ENCODE measurements at places on chromosomes 2 and 18.

GRCh38 chr2:41579806-41580205 lies 468.0 kb upstream of the PKDCC start:
- DNase-seq: no peak

- DNase-seq: no peak
These were observed 107.6 kb upstream of the OSR1 start for GRCh38 chr2:19465978-19466377.

DNA sequence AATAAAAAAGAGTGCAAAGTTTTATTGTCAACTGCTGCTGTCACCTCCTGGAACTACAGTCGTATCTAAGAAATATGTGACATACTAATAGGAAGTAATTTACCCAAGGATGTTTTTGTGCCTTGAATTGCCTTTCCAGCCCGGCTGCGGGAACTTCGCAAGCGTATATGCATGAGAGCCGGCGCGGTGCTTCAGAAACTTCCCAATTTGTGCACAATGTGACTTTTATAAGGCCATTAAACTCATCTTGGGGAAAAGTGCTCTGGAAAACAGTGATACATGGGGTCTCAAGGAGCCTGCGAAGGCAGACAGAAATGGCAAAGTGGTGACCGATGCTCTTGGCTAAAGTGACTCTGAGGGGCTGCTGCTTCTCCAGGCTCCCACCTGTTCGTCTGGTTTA lies 41.7 kb upstream of the CELF4 start:
- no peak for DNase-seq

DNA sequence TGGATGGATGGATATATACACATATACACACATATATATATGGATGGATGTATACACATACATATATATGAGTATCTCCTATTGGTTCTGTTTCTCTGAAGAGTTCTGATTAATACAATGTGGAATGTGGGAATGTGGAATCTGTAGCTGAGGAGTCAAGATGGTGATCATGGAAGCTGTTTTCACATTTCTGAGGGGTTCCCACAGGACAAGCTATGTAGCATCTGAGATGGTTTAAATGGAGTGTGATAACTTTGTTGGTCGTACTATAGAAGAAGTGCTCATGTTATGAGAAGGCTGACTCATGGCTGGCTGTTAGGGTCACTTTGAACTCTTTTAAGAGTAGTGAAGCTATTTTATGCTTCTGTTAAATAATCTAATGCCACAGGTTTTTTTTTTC lies 279.7 kb downstream of the MEIS1 start:
- no peak for DNase-seq

- DNase-seq: no peak
These were observed 128.5 kb downstream of the COPS8 start for GRCh38 chr2:237214030-237214675.

DNA sequence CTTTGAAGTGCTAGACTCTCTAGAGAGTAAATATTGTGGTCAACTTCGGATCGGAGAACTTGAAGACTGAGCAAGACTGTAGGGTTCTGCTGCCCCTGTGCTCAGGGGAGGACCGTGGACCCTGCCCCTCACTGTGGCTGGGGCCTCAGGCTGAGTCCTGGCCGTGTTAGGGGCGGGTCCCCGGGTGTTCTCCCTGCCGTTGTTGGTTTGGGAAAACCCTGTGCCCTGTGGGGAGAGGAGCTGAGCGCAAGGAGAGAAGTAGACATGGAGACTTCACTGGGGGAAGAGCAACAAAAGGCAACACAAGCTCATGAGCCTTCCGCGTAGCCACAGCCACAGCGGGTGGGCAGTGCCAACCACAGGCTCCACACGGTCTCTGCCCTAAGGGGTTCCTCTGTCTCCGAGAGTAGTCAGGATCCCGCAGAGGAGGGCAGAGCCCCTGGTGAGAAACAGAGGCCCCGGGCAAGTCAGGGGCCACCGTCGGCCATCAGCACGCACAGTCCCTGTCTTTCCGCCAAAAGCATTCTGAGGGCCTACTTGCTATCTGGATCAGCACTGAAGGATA lies 53.1 kb downstream of the NTSR2 start:
- no peak for DNase-seq

DNA sequence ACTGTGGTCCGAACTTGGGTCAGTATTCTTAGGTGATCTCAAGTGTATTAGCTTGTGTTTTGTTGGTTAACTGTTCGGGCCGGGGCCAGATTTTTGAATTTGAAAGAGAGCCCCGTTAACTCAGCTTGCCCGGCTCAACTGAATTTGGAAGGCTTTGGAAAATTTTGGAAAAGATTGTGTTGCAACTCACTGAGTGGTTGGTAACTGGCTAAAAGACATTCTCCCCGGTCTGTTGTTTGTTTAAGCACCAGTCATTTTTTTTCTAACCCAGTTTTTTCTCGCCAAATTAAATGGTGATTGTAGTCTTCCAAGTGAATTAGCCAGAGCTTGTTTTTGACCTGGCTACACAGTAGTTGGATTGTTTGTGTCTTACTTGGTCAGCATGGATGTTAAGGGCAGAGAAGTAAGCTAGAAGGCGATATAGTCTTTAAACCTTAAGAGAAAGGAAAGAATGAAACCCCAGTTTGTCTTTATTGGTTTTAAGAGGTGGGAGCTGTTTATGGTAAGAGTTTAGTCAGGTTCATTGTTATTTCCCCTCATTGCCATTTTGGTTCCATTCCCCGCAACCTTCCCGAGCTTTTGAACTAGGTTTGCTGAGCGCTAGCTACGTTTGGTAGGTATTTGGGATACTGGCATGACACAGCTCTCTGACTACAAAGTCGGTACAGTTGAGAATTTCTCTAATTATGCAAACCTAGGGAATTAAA lies 2.4 kb downstream of the MAP4K4 start:
- no peak for DNase-seq

GRCh38 chr2:118388771-118389170 lies 300.5 kb downstream of the INSIG2 start:
- no peak for DNase-seq

DNA sequence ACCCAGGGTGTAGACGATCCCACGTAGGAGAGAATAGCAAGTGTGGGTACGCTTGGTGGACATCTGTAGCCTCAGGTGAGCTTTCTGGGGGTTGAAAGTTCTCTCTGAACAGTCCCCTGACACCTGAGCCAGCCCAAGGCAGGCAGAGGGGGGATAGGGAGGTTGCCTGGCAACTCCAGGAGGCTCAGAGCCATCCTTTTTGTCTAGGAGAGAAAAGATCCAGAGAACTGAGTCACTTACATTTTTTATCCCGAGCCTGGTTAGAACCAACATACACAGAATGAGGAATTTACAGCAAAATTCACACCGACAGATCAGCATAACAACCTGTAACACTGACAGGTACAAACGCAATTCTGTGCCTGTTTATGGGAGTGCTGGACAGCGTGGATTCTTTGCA lies 113.2 kb downstream of the SH3BP4 start:
- no peak for DNase-seq

GRCh38 chr2:136765256-136766072 lies at the start of gene THSD7B:
Gene THSD7B (plus strand): TSS chr2:136765545. CDS start chr2:136882179, 116,634 bp downstream.
- DNase-seq: no peak

DNA sequence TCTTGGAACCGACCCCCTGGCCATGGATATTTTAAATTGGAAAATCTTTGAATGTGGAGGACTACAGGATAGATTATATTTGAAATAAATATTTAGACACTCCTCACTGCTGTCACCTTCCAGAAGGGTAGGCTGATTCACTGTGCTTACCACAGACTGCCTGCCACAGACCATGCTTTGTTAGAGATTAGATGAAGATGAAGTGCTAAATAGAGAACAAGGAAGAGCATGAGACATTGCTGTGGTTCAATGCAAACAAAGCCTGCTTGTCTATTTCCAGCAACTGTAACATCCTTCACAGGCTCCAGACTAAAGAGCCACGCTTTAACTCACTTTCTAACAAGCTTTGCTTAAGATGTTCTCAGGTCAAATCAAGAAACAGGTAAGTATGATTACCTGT lies 81.0 kb upstream of the TMEM17 start:
- no peak for DNase-seq

DNA sequence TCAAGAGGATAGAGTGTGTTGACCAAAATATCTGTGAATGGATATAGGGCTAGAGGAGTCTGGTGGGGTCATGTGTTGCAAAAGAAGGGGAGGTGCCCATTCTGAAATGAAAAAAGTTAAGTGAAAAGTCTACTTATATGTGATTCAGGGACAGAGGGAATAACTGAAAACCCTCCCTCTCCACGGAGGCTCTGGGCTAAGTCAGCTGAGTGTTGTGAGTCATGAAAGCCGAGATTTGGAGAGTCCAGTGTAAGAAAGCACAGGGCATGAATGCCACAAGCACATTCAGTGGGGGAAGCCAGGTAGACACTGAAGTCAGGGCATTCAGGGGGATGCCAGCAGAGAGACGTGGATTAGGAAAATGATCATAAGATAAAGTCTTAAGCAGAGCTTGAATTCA lies 871.9 kb downstream of the TSN start:
- no peak for DNase-seq

DNA sequence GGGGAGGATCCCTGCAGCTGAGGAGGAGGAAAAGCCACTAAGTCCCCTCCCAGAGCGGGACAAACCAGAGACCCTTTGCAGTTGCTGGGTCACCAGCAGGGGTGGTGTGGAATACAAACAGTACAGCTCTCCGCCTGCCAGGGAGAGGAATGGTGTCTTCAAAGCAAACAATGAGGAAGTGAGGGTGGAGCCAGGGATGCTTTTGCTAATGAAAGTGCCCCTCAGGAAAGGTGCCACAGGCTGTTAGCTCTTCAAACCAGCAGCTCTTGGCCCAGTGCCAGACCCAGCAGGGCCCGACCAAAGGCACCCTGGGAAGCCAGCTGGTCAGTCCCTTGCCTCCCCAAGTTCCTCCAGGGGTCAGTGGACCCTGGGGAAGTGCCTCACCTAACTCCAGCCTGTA lies 102.8 kb downstream of the HIBCH start:
- no peak for DNase-seq

GRCh38 chr2:75035444-75036353 lies 77.3 kb downstream of the POLE4 start:
- no peak for DNase-seq

DNA sequence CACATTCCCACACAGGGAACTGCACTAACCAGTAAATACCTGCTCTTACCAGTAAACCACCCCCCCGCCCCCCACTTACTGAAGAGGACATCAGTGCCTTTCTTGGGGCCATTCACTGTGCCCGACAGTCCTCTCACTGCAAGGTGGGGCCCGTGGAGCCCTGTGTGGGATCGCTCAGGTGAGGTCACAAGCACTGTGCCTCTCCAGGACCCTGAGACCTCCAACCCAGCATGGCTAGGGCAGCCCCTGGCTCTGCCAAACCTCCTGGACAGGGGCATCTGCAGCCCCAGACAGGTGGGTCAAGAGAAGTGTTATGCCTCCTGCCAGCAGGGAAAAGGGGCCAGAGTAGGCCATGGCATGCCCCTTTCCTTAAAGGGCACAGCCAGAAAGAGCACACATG lies 6.7 kb upstream of the NEURL3 start:
- DNase-seq: no peak

GRCh38 chr2:184041777-184042176 lies 556.6 kb upstream of the ZNF804A start:
- no peak for DNase-seq

DNA sequence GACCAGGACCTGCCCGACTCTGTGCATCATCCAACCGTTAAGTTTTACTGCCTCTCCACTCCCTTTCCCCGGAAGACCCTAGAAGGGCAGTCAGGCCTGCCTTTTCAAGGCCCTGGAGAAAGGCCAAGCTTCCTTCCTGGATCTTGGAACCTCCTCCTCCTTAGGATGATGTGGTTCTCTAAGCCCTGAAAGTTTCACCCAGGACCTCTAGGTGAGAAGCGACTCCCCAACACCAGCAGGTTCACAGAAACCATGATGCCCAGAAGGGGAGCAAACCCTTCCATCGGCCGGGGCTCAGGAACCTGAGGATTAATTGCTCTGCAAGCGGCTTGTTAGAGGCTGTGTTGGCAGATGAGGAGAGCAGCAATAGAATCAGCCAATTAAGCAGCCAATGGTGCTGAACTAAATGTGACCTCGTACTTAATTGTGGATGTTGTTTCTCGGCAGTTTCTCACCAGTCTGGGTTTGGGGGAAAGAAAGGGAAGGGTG lies 94.2 kb upstream of the FZD7 start:
- DNase-seq: no peak

GRCh38 chr2:24049485-24050021 lies at the start of gene FKBP1B:
Gene FKBP1B (plus strand): TSS chr2:24049741. CDS start chr2:24049850, 109 bp downstream.
- DNase-seq: peak; percentile 80

GRCh38 chr2:160628811-160629210 lies 135.2 kb upstream of the RBMS1 start:
- no peak for DNase-seq

GRCh38 chr2:102166189-102166845 lies 20.5 kb upstream of the IL1RL2 start:
- DNase-seq: peak; percentile 14

DNA sequence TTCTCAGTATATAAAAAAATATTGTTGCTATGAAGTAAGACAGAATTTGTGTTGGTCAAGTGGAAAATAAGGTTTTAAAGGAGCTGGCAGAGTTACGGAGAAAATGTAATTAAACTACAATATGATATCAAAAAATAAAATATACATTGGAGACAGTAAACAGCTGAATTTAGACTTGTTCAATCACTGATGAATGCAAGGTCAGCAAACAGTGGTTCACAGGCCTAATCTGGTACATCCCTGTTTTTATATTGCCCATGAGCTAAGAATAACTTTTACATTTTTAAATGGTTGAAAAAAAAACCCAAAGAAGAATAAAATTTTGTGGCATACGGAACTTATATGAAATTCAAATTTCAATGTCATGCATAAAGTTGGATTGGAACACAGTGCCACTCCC lies 131.0 kb upstream of the TRIB2 start:
- DNase-seq: no peak

DNA sequence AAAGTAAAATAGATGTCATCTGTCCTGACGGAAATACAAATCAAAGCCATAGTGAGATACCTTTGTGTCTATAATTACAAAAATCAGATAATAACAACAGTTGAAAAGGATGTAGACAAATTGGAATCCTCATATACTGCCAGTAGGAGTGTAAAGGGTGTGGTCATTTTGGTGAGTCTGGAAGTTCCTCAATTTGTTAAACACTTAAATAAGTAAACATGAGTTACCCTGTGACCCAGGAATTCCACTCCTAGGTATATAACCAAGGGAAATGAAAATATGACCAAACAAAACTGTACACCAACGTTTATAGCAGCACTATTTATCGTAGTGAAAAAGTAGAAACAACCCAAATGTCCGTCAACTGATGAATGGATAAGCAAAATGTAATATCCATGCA lies 24.0 kb downstream of the R3HDM1 start:
- DNase-seq: no peak

GRCh38 chr2:11967946-11968465 lies 221.6 kb downstream of the LPIN1 start:
- DNase-seq: no peak

- no peak for DNase-seq
These were observed 17.5 kb downstream of the NCAPH start for GRCh38 chr2:96353032-96353561.

Measured in activated CD8-positive, alpha-beta T cell treated with anti-CD3 and anti-CD28 coated beads for 36 hours (primary cell).